ENCODE measurements at places on chromosomes 12 and 14.

DNA sequence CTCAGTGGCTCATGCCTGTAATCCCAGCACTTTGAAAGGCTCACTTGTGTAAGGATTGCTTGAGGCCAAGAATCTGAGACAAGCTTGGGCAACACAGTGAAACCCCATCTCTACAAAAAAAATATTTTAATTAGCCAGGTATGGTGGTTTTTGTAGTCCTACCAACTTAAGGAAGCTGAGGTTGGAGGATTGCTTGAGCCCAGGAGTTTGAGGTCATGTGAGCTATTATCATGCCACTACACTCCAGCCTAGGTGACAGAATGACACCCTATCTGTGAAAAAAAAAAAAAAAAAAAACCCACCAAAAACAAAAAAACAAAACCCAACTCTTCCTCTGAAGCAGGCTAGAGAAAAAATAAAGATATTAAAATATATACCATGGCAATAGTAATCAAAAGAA, 41.2 kb downstream of the TMEM116 start:
- no peak for DNase-seq

GRCh38 chr12:64072916-64073575, 149.1 kb downstream of the KICS2 start:
- no peak for DNase-seq

DNA sequence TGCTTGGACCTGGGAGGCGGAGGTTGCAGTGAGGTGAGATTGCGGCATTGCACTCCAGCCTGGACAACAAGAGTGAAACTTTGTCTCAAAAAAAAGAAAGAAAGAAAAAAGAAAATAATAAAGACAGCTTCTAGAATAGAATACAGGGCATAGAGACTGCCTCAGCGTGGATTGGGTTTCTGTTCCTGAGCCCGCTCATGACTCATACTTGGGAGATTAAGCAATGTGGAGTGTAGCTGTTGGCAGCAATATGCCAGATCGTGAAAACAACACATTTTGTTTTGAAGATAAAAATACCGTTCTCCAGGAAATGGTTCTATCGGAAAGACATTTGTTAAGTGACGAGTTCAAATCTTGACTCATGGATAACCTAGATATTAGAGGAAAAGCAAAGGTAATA, 67.2 kb downstream of the GLT1D1 start:
- peak; percentile 39 for DNase-seq

DNA sequence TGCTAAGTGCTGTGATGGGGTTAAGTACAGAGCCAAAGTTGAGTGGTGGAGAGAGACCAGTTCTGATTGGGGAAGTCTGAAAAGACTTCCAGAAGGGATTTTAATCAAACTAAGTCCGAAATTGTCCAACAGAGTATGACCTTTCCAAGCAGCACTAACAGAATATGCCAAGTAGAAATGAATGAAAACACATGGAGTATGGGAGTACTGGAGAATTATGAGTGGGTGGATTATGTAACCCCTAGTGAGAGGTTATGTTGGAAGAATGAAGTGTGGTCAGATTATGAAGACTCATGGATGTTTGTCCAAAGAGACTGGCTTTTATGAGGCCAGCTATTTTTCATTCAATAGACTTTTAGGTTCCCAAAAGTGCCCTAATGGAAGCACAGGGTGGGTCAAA, 94.0 kb upstream of the PLEKHA5 start:
- no peak for DNase-seq

- no peak for DNase-seq
Observed at GRCh38 chr12:116361414-116362223, 84.1 kb upstream of the MED13L start.

GRCh38 chr12:111448266-111448830, 42.6 kb downstream of the SH2B3 start:
- no peak for DNase-seq

DNA sequence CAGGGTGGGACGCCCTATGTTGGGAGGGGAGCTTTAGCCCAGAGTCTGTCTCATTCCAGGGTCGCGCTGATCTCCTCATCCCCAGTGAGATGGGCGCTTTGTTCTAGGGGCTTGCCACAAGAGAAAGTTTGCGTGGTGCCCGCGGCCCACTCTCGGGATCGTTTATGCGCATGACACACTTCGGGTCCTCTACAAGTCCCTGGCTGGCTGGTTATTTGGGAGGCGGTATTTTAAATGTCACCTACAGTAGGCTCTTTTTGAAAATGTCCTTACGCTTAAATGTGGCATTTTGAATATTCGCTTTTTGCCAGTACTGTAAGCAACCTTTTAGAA, 541 bp downstream of the GOLT1B start:
- no peak for DNase-seq
